Activated CD8-positive, alpha-beta memory T cell treated with anti-CD3 and anti-CD28 coated beads for 48 hours (primary cell): ENCODE measurements at places on chromosomes 13 and 19.

GRCh38 chr13:98285317-98285716 lies 108.2 kb upstream of the RNF113B start:
- no peak for DNase-seq

DNA sequence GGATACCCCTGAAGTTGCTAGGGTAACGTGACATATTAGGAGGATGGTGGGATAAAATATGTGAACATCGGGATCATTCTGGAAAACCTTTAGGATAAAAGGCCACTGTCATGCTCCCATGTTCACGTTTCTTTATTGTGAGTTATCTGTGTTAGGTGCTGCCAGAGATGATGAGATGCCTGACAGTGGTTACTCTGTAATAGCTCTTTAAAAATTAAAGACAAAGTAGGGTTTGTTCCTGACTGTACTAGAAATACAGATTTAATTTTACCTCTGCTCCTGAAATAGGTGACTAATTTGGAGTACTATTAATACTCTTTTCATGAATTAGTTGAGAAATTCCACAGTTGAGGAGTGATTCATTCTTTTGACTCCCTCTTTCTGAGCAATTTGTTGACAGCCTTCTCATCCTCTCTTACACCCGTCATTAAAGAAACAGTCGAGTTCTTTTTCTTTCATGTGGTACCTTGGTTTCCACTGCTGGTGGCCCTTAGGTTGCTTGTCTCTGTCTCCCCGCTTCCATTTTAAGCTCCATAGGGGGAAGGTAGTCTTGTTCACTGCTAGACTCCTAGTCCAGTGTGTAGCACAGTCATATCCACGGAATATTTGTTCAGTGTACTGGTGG lies 28.4 kb downstream of the SAE1 start:
- DNase-seq: no peak

DNA sequence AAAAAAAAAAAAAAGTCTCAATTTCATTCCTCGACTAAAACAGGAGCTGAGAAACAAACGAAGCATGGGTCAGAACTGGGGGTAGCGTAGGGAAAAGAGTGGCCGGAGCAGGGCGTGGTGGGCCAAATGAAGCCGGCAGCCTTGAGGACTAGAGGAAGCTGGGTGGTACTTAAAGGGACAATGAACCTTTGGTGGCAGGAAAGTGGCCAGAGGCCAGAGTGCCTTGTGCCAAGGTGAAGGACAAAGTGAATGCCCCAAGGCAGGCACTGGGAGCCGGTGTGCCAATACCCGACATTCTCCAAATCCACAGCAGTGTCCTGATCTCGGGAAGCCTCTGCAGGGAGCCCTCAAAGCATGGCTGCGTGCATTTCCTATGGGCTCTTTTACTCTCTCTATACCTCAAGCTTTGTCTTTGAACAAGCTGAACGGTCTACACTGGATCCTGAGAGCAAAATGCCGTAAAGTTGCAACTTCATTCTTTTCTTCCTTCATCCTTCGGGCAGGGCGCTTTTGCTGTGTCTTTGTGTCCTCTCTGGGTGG lies 195.0 kb upstream of the KL start:
- DNase-seq: no peak

DNA sequence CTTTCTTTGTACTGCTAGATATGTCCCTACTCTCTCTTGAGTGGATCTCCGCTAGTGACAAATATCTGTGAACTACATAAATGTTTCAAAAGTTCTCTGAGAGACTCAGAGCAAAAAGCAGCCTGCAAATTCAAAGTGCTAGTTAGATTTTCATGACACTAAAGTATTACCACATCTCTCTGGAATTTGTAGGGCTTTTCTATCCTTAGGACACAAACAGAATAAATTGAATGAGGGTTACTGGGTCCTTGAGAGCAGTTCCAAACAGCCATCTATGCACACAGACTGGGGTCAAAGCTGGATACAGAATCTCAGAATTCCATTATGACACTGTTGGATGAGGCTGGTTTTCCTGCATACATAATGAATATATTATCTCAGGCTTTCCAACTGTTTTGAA lies 953.2 kb downstream of the DIAPH3 start:
- DNase-seq: no peak

GRCh38 chr13:108948251-108948671 lies 318.9 kb downstream of the MYO16 start:
- DNase-seq: no peak

GRCh38 chr13:42656958-42657357 lies 83.0 kb downstream of the TNFSF11 start:
- no peak for DNase-seq

DNA sequence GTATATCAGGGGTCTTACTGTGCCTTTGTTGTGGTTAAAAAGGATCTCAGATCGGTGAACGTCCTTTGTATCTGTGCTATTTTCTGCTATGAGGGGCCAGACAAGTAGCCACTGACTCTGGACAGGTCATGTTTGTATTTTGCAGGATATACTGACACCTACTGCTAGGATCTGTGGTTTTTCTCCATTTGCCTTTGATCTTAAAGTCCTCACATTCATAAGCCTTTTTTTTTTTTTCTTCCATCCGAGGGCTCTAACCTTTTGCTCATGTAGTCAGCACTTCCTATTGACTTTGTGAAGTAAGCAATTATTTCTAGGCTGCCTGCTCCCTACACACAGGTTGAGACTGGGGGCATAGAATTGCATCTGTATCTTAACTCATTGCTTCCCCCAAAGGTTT lies 106.2 kb downstream of the SLITRK5 start:
- DNase-seq: no peak

DNA sequence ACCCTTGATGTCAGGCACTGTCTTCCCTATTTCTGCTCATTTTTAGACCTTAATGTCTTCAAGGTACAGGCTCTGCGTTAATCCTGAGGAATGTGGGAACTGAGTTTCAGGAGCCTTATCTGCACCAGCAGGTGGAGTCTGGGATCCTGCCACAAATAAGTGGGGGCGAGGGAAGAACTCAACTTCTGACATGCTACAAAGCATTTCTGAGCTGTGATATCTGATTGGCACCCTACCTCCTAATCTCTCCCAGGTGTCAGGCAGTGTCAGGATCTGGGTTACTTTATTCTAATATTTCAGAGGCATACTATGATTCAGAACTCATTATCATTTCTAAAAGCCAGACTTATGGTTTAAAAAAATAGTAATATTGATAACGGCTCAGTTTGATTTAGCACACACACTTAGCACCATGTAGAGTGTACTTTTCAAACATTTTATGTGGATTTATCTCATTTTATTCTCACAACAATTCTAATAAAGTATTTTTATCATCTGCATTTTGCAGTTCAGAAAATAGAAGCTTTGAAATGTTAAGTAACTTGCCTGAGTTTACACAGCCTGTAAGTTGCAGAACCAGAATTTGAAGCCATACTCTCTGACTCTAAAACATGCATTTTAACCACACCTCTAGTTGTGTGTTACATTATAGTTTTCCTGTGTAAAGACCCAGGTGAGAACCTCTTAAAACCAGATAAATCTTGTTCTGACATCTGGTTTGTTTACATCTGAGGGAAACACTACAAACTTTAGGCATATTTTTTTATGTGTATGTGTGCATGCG lies 358.6 kb downstream of the TDRD3 start:
- no peak for DNase-seq

- DNase-seq: no peak
Observed at GRCh38 chr13:66887088-66887487, 343.0 kb downstream of the PCDH9 start.

GRCh38 chr13:33139184-33139583 lies 123.0 kb downstream of the KL start:
- no peak for DNase-seq

DNA sequence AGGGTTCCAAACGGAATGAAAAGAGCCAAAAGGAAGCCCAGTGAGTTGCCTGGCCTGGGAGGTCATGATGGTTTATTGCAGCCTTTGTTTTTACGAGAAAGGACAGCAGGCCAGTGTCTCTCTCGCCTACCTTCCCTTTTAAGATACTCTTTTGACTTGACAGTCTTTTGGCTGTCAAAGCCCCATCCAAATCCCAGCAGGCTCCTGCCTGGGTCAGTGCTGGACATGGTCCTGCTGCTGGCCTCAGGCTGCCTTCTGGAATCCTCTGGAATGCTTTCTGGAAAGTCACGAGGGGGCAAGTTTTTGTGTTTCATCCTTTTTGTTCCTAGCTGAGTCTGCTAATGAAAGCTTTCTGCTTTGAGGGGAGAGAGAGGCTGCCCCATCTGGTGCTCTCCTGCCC lies 444.8 kb downstream of the OLFM4 start:
- DNase-seq: no peak

- DNase-seq: no peak
Observed at GRCh38 chr13:40178130-40178529, 488.3 kb downstream of the FOXO1 start.

DNA sequence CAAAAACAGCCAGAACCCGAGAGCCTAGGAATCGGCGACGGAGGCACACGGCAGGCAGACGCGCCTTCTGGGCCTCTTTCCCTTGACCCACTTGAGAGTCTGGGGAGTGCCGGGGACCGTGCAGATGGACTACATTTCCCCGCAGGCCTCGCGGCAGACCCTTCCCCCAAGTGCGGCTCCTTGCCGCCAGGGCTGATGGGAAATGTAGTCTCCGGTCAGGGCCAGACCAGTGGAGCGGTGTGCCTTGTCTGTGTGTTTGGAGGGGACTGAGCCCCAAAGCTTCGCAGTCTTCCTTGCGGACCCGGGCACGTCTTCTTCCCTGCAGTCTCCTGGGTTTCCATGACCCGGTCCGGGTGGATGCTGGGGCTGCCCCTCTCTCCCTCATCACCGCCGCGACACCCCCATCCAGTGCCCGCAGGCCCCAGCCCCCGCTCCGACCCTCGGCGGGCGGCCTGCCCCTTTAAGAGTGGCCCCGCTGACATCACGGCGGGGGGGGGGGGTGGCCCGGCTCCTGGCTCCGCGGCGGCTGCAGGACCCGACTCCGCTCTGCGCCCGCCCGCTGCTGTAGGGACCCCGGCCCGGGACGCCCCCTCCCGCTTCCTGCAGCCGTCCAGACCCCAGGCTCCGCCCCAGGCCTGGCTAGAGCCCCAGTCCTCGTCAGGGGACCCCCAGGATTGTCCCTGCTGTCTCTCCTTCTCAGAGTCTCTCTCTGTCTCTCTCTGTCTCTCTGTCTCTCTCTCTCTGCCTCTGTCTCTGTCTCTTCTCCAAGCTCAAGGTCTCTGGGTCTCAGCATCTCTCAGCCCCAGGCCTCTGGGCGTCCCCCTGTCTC lies 758 bp upstream of the CACNG7 start:
- DNase-seq: no peak

DNA sequence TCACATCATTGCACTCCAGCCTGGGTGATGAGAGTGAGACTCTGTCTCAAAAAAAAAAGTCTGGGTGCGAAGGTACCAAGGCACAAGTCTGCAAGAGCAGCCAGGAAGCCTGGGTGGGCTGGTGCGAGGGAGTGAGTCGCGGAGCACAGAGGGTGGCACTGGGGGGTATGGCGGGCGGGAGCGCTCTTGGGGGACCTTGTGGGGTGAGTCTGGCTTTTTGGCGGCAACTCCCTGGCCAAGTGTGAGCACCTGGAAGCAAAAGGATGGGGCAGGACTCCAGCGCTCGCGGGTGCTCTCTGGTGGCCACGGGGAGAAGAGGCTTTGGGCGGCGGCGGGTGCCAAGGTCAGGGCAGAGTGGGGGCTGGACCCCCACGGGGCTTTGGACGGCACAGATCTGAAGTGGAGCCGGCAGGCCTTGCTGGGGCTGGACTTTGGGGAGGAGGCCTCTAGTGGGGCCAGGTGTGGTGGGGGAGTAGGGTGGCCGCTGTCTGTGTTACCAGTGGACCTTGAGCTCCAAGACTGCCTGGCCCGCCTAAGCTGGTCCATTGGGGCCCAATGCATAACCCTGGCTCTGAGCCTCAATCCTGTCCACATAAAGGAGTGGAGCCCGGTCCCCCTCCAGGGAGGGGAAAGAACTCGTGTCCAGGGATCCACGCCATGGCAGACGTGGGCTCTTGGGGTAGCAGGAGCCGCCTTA lies 1.6 kb downstream of the P2RY11 start:
- DNase-seq: no peak

GRCh38 chr13:92175330-92175729 lies 776.9 kb downstream of the GPC5 start:
- no peak for DNase-seq

DNA sequence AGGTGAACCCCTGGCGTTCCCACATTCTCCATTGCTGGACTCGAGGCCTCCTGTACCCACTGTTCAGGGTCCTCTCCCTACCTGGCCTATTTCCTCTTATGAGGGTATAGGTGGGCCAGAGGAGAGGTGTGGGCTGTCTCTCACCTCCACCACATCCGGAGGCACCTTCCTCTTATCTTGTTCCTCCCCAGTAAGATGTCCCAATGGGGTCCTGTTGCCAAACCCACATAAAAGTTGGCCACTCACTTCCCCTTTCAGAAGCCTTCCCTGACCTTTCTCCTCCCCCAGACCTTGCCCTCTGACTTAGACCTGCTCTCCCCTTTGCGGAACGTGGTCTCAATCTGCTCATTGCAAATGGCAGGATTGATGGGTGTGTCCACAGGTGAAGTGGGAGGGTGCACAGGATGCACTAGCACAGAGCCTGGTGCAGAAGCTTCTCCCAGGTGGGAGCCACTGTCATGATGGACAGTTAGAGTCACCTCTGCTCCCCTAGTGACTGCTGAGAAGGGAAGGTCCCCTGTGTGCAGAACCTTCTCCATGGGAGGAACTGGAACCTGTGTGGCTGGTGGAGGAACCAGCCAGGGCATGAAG lies 1.3 kb downstream of the CYP4F3 start:
- DNase-seq: no peak

GRCh38 chr13:97228850-97229521 lies 6.9 kb downstream of the MBNL2 start:
- DNase-seq: no peak

DNA sequence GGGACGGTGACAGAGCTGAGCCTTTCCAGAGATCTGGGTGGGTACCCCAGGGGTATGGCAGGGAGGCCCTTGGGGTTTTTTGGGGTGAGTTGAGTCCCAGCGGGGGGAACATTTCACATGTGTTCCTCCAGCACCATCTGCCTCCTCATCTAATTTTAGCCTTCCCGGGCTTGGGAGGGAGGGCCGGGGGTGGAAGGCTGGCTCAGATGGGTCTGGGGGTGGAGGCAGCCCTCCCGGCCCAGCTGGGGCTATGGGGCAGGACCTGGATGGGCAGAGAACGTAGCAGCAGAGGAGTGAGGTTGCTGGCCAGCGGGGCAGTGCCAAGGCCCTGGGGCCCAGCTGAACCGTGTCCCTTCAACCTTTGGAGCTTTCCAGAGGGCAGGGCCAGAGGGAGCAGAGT lies 23.5 kb downstream of the ADGRL1 start:
- no peak for DNase-seq

- DNase-seq: no peak
Observed at GRCh38 chr19:42086770-42087550, 11.0 kb downstream of the ZNF574 start.
